Esophagus muscularis mucosa (tissue), 4 donors: ENCODE measurements at places on chromosomes 13 and 19.

DNA sequence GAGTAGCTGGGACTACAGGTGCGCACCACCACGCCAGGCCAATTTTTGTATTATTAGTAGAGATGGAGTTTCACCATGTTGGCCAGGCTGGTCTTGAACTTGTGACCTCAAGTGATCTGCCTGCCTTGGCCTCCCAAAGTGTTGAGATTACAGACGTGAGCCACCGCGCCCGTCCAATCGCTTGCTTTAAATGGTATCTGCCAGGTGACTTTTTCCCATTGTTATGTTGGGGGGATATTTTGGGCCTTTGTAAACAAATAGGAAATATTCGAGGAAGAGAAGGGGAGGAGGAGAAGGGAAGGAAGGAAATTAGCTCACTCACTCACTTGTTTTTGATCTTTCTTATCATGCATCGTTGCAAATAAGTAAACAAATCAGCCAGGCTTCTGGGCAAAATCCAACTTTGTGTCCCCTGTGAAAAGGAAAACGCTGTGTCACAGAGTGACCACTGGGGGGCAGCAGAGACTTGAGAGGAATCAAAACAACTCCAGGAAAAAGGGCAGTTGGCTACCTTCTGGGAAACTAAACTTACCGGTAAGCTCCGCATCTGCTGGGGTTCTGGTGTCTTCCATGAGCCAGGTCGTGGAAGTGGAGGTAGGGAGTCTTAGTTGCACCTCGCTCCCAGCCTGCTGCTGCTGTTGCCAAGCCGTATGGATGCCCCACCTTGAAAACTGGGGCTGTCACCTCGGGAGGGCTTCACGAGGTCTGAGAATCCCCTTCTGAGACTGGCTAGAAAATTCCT is 9.3 kb upstream of the RANBP3 start:
- DNase-seq: no peak

DNA sequence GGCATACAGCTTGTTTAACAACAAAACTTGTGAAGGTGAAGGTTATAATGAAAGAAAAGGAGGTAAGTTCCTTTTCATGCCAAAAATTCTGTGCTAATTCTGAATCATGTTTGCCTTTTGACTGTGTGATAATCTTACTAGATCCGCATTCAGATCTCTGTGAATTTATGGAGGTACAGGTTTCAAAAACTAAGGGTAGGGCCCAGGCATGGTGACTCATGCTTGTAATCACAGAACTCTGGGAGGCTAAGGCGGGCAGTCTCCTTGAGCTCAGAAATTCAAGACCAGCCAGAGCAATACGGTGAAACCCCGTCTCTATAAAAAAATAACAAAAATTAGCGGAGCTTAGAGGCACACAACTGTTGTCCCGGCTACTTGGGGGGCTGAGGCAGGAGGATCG is 45.9 kb downstream of the PCDH9 start:
- no peak for DNase-seq

- no peak for DNase-seq
These were observed 96.6 kb downstream of the RXFP2 start for GRCh38 chr13:31835932-31836331.

GRCh38 chr13:99374994-99375737 is 68.0 kb upstream of the GPR183 start:
- no peak for DNase-seq

DNA sequence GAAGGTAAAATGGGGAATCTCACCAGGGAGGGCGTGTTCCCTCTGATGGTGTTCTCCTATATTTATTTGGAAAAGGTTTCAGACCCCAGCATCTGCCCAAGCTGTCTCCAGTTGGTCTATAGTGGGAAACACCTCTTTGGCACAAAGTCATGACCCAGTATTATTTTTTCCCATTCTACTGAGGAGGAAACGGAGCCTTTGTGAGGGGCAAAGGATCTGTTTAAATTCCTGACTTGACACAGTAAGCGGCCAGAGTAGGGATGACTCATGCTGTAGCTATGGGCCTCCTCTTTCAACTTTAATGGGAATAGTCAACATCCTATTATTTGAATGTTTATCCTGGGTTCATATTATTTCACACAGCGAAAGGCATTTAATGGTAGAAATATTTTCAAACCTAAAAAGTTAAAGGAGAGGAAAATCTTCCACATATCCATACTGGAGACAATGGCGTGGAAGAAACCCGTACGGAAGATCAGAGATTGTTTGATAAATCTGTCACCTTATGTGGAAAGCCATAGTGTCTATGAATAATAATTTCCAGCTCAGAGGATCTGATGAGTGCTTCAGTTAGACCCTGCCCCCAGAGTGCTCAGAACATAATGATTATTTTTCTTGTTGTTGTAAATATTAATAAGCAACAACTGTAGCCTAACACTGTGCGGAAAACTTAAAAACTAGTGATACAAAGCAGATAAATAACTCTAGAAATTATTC is 126.0 kb downstream of the FOXO1 start:
- DNase-seq: no peak

DNA sequence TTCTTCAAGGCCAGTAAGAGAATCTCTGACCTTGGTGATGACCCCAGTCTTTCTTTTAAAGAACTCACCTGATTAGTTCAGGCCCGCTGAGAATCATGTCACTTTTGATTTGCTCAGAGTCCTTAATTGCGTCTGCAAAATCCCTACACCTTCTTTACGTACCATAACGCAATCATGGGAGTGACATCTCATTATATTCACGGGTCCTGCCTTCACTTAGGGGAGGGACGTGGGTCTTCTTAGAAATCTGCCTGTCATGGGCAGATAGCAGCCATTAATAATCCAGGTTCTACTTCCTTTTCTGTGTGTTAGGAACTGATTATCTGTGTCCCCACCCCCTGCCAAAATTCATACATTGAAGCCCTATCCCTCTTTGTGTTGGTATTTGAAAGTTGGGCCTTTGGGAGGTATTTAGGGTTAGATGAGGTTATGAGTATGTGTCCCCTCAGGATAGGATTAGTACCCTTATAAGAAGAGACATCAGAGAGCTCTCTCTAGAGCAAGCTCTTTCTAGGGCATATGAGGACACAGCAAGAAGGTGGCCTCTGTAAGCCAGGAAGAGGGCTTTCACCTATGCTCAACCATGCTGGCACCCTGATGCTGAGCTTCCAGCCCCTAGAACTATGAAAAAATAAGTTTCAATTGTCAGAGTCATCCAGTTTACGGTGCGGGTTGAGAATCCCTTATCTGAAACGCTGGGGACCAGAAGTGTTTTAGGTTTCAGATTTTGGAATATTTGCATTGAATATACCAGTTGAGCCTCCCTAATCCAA is 9.9 kb downstream of the TPP2 start:
- no peak for DNase-seq

DNA sequence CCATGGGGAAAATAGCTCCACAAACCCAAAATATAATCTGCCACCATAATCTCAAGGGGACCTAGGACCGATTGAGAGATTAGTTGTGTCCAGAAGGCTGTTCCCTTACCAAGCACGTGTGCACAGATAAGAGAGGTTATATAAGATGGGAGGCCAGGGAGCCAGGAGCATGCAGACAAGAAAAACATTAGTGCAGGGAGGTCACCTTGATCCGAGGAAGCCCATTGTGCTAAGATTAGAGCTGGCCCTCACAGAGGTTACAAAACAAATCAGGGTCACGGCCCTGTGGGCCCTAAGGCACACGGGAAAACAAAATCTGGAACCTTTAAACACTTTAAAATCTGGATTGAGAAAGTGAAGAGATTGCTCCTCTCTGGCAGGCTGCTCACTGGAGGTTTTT is 37.7 kb downstream of the RGCC start:
- no peak for DNase-seq

DNA sequence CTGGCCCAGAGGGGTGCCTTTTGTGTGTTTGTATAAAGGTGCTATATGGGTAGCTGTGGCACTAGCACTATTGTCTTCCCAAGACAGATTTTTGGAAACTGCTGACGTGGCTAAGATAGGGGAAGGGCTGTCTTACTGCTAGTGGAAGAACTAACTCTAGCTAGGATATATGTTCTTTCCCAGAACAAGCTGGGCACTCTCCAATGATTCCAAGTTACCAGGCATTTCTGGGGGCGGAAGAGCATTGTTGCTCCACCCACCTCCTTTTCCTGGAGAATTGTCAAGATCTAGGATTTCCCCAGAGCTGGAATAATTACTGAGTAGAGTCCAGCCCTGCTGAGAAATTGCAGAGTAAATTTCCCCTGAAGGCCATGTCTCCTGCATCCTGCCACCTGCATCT is 408.3 kb downstream of the KLF5 start:
- no peak for DNase-seq

GRCh38 chr13:42686165-42686564 is 95.2 kb upstream of the FAM216B start:
- no peak for DNase-seq

DNA sequence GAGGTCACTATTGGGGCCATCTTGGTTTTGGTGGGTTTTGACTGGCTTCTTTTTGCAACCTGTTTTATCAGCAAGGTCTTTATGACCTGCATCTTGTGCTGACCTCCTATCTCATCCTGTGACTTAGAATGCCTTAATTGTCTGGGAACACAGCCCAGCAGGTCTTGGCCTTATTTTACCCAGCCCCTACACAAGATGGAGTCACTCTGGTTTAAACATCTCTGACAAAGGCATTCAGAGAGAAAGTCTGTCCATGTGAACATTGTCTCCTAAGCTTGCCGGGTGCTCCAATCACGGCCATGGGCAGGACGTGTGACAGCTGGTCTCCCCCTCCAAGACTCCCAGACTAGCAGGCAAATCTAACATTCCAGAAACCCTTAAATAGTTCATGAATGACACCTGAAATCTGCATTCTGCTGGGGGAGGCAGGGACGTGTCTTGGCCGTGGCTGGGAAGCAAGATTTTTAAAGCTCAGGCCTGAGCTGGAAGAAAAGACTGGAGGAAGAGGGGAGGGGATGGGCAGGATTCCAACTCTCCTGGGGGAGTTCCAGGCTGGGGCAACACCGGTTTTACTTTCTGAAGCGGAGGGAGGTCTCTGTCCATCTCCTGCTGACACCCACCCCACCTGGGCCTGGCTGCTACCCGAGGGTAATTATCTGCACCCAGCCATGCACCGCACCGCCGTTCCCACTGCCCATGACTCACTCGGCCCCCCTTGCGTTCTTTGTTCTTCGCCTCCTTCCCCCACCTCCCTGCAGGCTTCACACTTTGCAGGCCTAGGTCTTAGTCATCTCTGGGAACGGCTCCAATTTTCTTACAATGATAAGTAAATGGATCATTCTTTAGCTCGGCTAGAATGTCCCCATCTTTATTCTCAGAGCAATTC is 11.6 kb upstream of the OR1M1 start:
- DNase-seq: peak; percentile 93

GRCh38 chr13:19982447-19983043 is 24.0 kb downstream of the ZMYM2 start:
- DNase-seq: no peak

- DNase-seq: no peak
These were observed 1.2 kb downstream of the CDK8 start for GRCh38 chr13:26255115-26255514.

DNA sequence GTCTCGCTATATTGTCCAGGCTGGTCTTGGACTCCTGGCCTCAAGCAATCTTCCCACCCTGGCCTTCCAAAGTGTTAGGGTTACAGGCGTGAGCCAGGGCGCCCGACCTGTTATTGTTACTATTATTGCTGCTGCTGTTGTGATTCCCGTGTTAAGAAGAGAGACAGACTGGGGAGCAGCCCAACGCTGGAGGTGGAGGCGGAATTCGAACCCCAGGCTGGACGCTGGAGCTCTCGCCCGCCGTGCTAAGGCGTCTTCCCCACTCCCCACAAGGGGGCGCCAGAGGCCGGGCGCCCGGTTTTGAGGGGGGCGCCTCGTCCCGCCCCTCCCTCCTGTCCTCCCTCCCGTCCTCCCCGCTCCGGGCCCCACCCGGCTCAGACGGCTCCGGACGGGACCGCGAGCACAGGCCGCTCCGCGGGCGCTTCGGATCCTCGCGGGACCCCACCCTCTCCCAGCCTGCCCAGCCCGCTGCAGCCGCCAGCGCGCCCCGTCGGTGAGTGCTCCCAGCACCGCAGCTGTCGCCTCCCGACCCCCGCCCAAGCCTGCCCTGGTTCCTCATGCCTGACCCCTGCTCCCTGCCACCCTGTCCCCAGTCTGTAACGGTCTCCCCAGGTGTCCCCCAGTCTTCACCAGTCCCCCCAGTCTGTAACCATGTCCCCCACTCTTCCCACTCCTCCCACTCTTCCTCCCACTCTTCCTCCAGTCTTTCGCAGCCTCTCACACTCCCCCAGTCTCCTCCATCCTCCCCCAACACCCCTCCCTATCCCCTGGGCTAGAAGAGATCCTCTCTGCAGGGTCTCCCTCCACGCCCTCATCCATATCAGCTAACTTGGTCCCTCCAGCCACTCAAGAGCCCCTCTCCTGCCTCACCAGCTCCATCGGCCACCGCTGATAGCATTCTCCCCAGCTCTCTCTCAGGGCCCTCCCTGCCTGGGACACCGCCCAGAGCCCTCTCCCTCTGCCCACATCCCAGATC is at the start of gene EHD2:
TSS of gene EHD2 (plus strand) at position 377 of the 976 bp plus-strand sequence. CDS start 3,191 bp downstream, outside the sequence.
- no peak for DNase-seq

DNA sequence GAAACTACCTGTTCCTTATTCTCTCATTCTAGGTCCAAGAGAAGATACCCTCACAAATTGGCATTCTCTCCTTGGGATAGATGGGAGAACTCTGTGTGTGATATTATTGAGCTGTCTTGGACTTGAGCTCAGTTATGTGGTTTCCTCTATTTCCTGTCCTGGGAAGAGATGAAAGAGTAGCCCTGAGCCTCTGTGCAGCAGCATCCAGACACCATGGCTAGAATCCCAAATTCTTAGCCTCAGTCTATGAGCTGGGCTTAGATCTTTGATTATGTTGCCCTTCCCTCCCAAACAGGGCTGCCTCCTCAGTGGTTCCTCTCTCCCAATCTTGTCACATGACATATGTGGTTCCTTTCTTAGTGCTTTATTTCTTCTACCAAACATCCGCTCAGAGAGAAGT is 290.7 kb downstream of the SPRY2 start:
- no peak for DNase-seq

GRCh38 chr13:95100525-95101433 is 200.5 kb downstream of the ABCC4 start:
- DNase-seq: no peak

DNA sequence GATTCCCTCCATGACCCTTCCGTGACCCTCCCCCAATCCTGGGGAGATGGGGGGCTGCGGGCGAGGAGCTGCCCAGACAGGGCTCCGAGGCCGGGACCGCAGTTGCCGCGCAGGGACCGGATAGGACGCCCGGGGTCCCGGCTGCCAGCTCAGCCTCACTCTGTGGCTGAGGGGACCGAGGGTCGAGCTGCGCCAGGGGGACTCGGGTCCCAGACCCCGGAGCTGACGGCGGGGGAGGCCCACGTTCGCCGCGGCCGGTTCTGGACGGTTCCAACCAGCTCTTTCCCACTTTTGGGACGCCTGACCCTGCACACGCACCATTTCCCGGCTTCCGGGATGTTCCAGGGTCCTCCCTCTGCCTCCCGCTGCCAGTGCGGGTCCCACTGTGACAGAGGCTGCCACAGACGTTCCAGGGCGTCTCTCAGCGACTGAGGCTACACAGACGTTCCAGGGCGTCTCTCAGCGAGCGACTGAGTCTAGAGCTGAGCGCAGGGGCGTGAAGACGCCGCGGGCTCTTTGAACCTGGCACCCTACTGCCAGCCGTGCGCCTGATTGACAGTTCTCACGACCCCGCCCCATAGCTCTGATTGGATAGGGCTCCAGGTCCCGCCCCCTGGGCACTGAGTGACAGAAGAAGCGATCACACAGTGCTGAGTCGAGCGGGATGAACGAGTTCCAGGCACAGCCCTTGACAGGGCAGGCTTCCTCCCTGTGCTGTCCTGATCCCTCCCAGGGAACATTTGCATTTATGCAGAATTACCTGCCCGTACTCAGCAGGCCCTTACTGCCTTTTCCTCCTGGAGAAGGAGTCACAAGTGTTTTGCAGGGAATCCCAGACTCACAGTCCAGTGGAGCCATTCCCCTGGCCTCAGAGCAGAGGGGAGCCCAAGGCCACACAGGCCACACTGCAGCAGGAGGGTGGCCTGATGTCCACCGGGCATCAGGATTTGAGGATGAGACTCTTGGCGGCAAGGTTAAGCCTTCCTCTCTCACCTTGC is at the start of gene ZNF563:
TSS of gene ZNF563 (minus strand) at position 472 of the 998 bp plus-strand sequence. CDS start at position 321, 151 bp downstream.
- DNase-seq: peak; percentile 100
